CD4-positive, alpha-beta T cell treated with Interleukin-17A for 4 hours (primary cell): ENCODE measurements at places on chromosomes 2 and 18.

GRCh38 chr18:50158866-50159653 is 35.9 kb downstream of the MYO5B start:
- no peak for DNase-seq

- DNase-seq = no peak
Measured at GRCh38 chr2:38406597-38407110, 29.6 kb upstream of the ATL2 start.

GRCh38 chr18:37135177-37135576 is 306.2 kb downstream of the KIAA1328 start:
- DNase-seq = no peak

DNA sequence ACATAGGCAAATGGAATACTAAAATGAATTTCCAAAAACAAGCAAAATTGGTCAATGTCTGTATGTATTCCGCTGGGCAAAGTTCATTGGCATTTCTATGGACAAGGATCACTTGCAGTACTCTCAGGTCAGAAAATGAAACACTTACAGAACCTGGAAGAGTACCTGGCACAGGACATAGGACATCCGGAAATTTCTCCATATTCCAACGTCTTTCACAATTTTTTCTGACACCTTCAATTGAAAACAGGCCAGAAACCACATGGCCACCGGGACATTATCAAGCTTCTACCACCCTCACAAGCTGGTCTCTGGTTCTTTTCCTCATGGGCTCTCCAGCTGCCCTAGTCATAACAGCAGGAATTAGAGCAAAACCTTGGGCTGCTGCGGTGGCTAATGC is 96.9 kb upstream of the MSH6 start:
- DNase-seq = no peak

- no peak for DNase-seq
Measured at GRCh38 chr18:908758-909724, 4.4 kb downstream of the ADCYAP1 start.

DNA sequence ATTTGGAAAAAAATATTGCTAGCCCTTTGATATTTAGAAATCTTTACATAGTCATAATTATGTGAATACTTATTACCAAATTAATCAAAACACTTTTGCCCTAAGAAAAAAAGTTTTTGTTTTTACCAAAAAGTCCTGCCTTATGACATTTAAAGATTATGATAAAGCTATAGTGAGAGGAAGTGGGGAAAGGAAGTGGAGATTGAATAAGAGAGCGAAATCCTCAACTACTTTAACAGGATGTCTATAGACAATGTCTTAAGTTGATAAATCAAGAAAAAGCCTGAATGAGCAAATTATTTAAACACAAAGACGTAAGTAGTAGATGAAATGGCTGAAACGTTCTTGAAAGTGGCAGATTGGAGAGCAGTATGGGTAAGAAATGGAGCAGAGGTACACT is 20.9 kb upstream of the VPS54 start:
- DNase-seq = no peak
